Glutamatergic neuron (in vitro differentiated cells): ENCODE measurements at places on chromosomes 6 and 20. TPM values are rescaled to one million over a fixed set of nuclear protein-coding genes. Genes with fewer than 3 reads are reported as not detected.

DNA sequence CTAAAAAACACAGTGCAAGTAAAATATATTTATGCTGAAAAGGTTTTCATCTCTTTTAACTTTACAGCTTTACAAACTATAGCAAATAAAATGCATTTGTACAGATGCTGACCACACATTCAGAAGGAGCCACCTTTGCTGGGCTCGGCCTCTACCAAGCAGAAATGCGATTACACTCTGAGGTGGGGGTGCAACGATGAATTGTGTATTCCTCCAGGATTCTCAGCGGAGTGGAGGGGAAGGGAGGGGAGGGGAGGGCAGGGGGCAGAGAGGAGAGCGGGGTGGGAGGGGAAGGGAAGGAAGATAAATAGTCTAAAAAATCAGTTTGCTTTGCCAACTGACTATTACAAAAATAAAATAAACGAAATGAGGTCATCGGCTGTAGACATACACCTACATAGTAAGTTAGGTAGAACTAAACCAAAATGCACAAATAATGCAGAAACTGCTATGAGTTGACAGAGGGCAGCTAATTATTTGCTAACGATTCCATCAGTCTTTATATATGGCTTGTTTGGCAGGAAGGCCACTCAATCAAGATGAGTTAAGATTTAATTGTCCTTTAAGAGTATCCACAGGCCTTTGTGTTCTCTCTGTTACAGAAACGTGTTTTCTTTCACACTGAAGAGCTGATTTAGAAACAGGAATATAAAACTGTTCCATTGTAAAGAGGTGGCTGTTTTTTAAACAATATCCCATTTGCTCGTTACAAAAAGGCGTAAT is 90.1 kb downstream of the TAF4 start:
- no peak overlapping the region for H3K27ac ChIP-seq
- no peaks in the 10 kb centered on the region for H3K4me1 ChIP-seq
- peaks cover 2% of the 10 kb centered on the region for H3K27me3 ChIP-seq
- H3K36me3 ChIP-seq = peaks cover 6% of the 10 kb centered on the region
- no peak for DNase-seq

DNA sequence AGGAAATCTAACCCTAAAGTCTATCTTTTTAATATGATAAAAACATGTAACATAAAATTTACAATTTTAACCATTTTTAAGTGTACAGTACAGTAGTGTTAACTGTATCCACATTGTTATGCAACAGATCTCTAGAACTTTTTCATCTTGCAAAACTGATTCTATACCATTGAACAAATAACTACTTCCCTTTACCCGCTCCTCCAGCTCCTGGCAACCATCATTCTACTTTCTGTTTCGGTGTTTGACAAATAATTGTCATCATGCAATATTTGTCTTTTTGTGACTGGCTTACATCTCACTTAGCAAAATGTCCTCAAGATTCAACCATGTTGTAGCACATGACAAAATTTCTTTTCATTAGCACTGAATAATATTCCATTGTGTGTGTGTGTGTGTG is 203.2 kb downstream of the SIM1 start:
- H3K27ac ChIP-seq = no peak overlapping the region
- no peak overlapping the region for H3K4me3 ChIP-seq
- no peak for DNase-seq

DNA sequence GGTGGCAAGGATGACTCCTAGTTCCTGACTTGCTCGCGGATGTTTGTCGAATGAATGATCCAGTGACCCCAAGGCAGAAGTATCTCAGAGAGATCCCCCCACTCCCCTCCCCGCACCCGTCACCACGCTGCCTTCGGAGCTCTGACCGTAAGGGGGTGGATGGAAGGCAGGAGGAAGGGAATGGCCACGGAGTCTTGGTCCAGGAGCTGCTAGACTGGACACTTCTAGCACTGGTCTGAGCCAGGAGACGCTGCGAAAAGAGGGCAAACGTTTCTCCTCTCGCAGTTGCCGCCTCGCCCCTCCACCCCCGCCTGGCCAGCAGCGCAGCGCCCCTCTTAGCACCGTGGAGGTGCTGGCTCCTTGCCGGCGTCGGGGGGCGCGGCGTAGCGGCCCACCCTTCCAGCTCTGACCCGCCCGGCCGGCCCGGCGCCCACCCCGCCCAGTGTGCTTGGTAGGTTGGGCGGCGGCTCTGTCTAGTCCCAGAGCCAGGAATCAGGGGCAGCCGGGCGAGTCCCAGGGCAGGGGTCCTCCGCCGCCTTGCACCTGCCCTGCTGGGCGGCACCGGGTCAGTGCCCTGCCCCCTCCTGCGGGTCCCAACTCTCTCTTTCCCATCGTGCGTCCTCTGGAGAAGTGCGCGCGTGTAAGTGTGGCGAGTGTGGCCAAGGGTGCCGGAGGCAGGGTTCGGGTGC is 2.4 kb upstream of the DBNDD2 start:
- H3K36me3 ChIP-seq = peaks cover 10% of the 10 kb centered on the region
- peak; percentile 31 for DNase-seq
- H3K4me1 ChIP-seq = no peaks in the 10 kb centered on the region
- H3K4me3 ChIP-seq = peak overlapping the region; percentile 82

Gene C20orf141
- total RNA-seq = not detected

Gene THBD
- total RNA-seq = not detected

Gene FAM209A
- not detected for total RNA-seq
